ENCODE measurements at places on chromosomes 12 and 14.

DNA sequence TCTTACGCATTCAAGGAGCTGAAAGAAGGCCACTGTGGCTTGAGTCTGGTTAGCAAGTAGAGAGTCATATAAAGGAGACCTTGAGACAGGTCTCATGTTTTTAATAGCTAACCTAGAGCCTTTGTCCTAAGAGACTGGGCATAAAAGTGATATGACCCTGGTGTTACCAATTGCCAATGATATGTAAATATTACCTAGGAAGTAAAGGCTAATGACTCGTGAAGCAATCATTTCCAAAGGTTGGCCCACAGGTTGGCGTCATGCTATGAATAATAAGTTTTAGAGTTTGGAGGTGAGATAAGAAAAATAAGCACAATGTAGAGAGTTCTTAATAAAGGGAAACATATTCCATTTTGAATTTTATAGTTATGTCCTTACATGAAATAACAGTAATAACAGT is 116.6 kb upstream of the PLEKHA5 start:
- no peak for DNase-seq

DNA sequence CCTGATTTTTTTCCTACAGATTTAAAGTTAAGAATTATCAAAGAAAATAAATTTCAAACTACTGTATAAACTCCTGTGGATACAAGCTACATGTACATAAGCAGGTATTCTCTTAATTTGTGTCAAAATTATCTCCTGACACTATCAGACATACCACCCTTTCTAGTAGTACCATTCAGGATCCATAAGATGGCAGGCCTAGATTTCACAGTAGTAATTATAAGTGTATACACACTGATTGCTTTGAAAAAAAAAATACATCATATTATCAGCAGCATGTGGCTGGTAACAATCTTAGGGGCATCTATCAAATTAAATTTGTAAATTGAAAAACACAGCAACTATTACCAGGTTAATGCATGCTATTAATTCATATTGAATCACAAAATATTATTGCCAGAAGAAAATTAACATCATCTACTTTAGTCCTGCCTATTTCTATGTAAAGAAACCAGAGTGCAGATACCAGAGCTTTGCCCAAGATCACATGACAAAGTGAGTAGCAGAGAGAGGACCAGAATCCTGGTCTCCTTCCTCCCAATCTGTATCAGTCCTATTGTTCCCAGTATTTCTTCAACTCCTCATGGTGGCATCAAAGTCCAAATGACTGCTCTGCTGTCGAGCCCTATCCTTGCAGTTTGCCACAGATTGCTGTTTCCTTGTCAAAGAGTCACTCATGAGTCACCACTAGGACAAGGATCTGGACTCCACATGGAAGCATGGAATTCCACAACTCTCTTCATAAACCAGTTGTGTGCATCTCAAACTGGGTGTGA is 27.7 kb upstream of the CALM1 start:
- DNase-seq, result no peak

DNA sequence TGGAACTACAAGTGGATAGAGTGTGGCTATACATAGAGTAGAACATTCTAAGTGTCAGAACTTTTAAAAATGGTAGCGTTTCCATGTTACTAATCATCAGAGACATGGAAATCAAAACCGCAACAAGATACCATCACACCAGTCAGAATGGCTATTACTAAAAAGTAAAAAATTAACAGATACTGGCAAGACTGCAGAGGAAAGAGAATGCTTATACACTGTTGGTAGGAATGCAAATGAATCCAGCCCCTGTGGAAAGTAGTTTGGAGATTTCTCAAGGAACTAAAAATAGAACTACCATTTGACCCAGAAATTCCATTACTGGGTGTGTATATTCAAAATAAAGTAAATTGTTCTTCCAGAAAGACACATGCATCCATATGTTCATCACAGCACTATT is 518.6 kb downstream of the NELL2 start:
- DNase-seq, result no peak

DNA sequence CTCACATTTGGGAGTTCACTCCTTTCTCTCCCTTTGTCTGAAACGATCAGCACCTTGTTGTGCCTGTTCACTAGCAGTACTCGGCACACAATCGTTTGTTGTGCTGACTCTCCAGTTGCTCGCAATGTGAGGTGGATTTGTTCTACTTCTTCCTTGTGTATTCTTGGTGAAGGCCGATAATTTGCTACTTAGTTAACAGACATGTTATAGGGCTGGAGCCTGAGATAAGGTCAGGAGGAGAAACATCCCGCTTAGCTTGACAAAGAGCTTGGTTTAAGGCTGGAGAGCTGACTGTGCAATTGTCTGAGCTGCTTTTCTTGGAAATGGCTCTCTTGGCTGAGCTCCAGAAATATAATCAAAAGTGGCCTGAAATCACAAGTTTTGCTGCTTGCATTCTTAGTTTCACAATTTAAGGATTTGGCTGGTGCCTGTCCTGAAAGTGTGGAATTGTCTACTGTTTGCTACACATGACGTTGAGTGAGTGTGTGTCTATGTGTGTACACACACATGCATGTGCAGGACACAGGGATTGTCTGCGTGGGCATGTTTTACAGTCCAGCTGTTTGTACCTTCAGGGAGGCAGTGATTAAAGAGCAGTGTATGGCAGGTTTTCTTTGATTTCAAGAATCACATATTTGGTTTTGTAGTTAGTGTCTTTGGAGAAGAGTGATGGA is 77.7 kb downstream of the ARF6 start:
- DNase-seq, result no peak

- DNase-seq, result no peak
Observed at GRCh38 chr12:53232646-53233461, 845 bp upstream of the RARG start.
